ENCODE measurements at places on chromosomes 5 and 9. TPM values are rescaled to one million over a fixed set of nuclear protein-coding genes. Genes with fewer than 3 reads are reported as not detected.

- DNase-seq: no peak
Measured at GRCh38 chr5:173383711-173384110, 55.5 kb upstream of the STC2 start.

GRCh38 chr9:135939351-135940265, 21.6 kb downstream of the UBAC1 start:
- no peak for DNase-seq

GRCh38 chr5:72366324-72366976, 46.3 kb downstream of the PTCD2 start:
- peak; percentile 65 for DNase-seq

GRCh38 chr5:171450423-171451331, 31.2 kb downstream of the FGF18 start:
- no peak for DNase-seq

GRCh38 chr5:94901191-94901979, 282.9 kb downstream of the SLF1 start:
- DNase-seq: no peak

GRCh38 chr5:1668141-1668721, 131.4 kb downstream of the MRPL36 start:
- DNase-seq: no peak

DNA sequence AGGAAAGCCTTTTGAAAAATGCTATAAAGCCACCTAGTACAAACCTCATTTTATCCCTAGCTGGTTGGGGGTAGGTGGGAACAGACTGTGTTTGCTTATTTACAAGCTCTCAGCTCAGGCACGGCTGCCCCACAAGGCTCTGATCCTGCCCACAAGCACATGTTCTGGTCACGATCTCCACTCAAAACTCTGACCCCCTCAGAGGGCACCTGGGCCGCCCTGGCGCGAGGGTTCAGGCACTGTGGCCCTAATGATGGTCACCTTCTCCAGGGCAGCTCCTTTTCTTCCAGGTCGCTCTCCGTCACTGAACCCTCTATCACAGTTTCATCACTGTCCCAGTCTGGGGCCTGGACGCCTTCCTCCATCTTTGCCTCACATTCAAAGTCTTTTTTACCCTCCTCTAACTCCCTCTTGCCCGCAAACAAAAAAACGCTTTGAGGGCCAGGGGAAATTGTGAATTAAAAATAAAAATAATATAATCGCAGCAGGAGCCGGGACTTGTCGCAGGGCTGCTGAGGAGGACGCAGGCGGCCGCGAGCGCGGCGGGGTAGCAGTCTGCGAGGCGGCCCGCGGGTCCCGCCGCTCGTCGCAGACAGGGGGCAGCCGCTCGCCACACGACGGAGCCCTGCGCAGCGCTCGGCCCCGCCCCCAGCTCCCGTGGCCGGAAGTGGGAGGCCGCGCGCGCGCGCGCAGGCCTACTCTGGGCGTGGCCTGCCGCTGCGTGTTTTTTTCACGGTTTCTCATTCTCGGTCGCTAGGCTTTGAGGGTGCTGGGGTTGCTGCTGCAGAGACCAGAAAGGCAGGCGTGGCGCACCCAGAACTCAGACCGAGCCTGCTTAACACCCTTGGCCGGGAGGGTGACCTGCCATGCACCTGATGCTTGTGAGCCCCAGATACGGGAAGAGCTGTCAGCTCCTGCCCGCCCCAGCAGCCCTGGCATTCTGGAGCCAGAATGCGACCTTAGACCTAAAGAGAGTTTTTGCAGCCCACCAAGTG, at the start of gene ANKRD31:
TSS of gene ANKRD31 (minus strand) at position 557 of the 995 bp plus-strand sequence. CDS start at position 365, 192 bp downstream.
- DNase-seq: peak; percentile 83

DNA sequence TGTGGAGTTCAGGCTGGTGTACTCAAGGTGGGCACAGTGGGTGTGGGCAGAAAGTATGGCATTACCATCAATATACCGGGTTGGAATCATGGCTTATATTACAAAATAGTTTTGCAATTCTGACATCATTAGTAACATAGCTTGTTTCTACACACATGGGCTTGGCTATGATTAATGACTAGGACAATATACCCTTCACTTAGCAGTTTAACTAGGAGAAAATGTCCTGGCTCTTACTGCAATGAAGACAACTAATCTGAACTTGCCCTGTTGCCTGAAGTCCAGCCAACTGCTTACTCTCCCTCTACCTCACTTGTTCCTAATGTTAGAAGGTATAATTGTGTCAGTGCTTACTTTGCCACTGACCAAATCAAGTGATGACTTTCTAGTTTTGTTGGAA, 612.5 kb downstream of the EFNA5 start:
- no peak for DNase-seq

DNA sequence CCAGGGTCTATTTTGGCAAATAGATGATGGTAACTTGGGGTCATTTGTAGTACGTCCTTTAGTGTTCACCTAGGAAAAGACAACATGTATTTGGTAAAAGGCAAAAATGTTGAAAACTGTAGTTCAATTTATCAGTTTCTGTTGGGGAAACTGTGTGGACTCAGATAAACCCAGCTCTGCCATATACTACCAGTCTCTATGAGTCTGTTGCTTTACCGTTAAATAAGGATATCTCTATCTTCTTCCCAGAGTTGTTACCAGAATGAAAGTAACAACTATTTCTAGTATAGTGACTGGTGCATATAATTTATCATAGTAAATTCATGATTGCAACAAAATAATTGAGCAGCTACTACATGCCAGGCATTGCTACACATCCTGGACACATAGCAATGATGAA, 3.8 kb upstream of the IQGAP2 start:
- no peak for DNase-seq

DNA sequence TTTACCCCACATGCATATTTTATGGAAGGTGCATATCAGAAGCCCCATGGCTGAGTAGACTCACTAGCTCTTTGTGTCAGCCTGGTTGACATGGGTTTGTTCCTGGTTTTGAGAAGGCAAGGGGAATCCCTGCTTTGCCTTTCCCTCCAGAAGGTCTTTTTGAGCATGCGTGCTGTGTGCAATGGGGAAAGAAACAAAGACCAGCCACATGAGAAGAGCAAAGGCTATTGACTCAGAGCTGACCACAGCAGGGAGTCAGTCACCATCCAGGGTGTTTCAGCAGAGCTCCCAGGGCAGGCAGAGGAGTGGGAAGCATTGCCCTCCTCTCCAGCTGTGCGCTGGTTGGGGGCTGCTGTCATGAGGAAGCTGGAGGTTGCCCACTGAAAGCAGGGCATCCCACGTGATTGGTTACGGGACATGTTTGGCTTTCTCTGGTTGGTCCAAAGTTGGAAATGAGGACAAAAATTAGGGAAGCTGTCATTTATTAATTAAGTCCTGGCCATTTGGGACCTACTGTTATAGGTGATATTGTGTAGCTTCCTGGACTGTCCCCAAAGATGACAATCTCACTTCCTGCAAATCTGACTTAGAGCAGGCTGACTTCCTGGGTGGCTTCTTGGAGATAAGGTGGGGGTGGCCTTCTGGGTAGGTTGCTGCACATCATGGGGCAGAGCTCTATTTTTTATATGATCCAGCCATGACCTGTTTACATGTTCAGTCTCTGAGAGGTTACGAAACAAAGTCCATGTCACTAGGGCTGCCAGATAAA, 48.9 kb upstream of the TDRD7 start:
- DNase-seq: no peak

DNA sequence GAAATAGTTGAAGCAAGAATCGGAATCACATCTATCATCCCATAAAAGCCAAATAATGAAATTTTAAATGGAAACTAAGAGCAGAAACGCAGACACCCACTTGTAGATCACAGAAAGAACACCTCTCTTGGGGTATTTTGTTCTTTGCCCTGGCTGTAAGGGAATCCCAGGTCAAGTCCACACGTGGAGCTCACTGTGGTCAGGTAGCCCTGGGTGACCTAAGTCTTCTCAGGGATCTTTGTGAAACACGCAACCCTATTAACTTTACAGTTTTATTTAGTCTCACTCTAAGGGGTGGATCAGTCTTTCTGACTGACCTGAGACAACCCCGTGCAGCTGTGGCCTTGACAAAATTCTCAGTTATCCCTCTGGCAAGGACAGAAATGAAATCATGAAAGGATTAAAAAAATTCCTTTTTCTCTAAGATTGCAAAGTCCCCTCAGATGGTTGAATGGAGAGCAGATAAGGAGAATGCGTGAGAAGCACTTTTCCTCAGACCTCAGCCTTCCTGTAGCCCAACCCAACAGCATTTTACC, 111.6 kb downstream of the NREP start:
- DNase-seq: no peak

DNA sequence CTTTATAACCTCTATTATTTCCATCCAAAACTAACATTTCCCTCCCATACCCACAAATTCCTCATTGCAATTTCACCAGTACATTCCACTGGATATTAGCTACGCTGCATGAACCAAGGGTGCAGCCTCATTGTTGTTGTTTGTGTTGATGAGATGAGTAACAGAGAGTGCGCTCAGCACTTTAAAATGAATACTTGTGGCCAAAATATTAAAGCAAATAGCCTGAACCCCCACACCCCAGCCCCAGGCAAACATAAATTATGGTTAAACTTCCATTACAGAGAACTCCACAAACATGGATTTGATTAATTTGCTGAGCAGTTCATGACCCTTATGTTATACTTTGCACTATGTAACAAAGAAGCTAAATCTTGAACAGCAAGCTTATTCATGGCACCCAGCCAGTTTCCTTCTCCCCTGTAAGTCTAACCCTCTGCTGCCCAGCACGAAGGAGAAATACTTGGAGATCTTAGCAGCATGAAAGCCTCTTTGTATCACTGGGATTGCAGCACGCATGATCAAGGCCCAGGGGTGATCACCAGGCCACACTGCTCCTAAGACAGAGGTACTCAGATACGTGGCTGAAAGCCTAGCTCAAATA, 205.0 kb downstream of the DOCK8 start:
- no peak for DNase-seq

DNA sequence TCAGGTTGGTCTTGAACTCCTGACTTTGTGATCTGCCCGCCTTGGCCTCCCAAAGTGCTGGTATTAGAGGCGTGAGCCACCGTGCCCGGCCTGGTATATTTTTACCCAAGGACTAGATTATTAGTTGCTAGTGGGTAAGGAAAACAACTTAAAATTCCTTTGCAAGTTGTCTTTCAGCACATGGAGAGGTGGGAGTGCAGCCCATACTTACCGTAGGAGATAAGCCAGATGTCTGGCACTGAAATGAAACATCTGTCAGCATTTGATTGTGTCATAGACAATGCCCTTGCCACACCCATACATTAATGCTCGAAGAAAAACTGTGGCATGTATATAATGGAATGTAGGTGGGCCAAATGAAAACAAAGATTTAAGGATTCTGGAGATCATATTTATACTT, 36.6 kb upstream of the ANKH start:
- no peak for DNase-seq

GRCh38 chr5:37738057-37738691, 101.7 kb downstream of the GDNF start:
- no peak for DNase-seq

DNA sequence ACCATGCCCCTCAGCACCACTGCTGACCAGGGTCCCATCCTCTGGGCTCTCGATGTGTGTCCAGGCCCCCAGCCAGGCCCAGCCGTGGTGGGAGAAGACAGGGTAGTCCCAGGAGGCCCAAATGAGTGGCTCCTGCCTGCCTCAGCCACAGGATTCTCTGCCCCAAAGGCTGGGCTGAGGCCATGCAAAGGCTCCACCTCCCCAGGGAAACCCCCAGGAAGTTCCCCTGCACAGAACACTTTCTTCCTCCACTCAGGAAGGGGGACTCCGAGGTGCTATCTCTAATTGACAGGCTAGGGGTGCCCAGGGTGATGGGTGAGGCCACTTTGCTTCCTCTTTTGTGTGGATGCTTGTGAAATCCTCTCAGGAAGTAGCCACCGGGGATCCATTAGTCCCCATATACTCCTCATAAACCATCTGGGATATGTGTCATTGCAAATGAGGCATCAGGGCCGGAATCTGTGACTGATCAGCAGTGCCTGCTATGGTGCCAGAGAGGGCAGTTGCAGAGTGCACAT, 23.1 kb upstream of the TDRD7 start:
- no peak for DNase-seq

DNA sequence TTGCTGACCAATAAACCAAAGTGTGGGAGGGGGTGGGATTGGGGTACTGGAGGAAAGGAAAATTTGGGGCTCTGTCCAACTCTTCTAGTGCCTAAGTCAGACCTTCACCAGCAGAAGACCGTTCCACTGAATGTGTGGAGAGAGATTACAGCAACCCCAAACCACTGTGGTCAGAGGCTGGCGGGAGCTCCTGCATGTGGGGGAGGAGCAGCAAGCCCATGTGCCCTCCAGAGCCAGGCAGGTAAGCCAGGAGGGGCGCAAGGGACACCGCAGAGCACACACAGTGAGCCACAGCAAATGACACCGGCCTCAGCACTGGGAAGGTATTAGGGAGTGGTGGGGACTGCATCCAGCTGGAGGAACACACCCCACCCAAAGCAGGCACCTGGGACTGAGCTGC, 62.9 kb downstream of the SMIM23 start:
- DNase-seq: no peak

DNA sequence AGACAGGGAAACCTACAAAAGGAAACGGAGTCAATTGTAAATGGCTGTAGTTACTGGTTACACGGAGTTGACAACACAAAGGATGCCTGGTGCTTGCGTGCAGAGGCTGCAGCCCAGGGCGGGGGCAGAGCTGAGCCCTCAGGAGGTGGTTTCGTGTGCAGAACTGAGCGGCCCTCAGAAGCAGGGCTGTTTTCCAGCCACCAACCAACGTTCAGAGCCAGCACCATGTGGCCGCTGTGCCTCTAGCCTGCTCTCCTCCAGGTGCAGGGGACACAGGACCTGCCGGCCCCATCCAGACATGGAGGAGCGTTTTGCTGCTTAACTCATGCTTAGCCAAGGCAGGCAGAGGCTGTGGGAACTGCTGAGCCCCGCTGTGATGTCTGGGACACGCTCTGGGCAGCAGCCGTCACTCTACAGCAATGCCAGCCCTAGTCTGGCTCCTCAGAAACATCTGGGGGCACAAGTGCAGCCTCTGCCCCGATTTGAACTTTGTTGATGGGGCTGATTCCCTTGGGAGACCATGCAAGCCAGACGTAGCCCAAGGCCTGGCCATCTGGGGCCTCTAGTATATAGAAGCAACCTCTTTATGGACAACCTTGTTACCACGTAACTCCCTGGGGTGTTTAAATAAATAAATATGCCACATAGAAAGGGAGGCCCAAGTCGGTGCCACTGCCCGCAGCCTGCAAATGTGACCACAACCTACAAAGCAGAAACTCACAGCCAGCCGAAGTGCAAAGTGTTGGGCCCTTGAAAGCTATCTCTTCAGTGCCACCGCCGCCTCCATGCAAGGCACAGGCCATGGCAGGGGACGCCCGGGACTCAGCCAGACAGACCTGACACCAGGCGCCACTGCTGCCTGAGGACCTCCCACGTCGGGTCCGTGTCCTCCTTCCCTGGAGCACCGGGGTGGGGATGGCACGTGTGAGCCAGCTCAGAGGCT, 42.1 kb downstream of the NKD2 start:
- DNase-seq: no peak

NTNG2 gene
- 23.0 TPM for total RNA-seq

SURF1 gene
- 31.5 TPM for total RNA-seq

FAM151B gene
- 9.3 TPM for total RNA-seq

ELOVL7 gene
- total RNA-seq: 4.6 TPM

CHMP5 gene
- total RNA-seq: 105 TPM

ECM2 gene
- 63.9 TPM for total RNA-seq

C5orf52 gene
- not detected for total RNA-seq

CERT1 gene
- total RNA-seq: 25.3 TPM

GALNT12 gene
- 6.3 TPM for total RNA-seq

ORM2 gene
- total RNA-seq: 0.28 TPM

NKD2 gene
- 11.2 TPM for total RNA-seq

NFIL3 gene
- total RNA-seq: 20.4 TPM

CYSTM1 gene
- 12.7 TPM for total RNA-seq

Data from spinal cord (tissue), 10 donors.